NCI-H187 (cell line): ENCODE measurements at places on chromosomes 7 and 10.

DNA sequence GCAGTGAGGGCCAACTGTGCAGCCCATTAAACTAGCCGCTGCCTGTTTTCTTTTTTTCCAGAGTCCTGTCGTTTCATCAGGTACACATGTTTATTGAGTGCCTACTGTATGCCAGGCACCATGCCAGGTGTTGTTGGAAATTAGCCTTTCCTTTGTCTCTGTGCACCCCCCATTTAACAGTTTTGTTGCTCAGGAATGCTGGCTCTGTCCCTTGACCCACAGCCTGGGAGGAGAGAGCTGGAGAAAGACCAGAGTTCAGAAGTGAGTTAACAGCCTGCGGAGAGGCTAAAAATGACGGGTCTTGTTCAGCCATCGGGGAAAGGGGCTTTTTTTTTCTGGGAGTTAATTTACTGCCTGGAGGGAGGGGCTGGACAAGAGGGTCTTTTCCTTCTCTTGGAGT lies 1.3 kb downstream of the LRMDA start:
- DNase-seq = no peak

DNA sequence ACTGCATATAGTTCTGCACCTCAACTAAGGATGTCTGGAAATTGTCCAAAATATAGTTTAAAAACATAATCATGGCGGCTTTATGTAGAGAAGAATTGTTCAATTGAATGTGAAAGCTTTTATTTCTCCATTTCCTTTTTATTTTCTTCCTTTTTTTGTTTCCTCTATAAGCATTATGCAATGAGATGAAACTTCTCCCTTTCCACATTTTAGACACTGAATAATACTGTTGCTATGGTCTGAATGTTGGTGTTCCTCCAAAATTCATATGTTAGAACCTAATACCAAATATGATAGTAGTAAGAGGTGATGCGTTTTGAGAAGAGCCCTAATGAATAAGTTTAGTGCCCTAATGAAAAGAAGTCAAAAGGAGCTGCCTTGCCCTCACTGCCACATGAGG lies 175.0 kb downstream of the RNLS start:
- no peak for DNase-seq

DNA sequence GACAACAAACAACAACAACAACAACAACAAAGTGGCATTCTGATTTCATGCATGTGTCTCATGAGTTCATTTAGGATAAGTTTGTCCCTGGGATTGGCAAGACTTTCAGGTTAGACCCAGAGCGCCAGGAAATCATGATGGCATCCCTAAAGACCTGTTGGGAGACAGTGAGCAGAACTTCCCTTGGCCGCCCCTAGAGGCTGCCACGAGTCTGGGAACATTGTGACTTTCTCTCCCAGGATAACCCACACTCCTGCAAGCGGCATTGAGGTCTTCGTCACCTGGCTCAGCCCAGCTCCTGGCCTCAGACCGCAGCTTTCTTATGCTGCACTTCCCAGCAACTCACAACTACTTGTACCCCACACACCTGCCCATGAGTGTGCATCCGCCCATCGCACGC lies 80.5 kb upstream of the RNF32 start:
- DNase-seq = no peak

- no peak for DNase-seq
Observed at GRCh38 chr10:102673236-102673818, 29.0 kb downstream of the TRIM8 start.

DNA sequence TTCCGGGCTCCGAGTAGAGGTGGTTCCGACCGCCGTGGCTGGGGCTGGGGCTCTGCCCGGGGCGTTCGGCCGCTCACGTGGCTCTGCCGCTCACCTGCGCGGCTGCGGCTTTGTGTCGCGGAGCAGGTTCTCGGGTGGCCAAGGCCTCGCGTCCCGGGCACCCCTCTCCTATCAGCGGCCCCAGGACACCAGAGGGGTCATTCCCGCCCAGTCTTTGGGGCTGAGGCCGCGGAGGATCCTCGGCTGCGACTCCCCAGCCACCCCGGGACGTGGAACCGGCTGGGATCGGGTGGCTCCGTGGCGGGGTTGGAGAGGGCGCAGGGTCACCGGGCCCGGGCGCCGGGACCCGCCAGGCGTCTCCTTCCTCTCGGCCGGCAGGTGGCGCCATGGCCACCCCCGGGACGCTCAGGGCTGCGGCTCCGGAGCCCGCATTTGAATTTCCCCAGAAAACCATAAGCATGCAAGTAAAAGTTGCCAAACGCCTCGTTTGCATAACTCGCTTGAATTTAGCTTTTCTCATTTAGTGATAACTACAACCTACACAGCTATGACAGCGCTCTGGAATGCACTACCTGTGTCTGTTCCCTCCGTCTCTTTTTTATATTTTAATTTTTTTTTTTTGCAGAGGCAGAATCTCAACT lies 1.2 kb downstream of the COL26A1 start:
- no peak for DNase-seq

DNA sequence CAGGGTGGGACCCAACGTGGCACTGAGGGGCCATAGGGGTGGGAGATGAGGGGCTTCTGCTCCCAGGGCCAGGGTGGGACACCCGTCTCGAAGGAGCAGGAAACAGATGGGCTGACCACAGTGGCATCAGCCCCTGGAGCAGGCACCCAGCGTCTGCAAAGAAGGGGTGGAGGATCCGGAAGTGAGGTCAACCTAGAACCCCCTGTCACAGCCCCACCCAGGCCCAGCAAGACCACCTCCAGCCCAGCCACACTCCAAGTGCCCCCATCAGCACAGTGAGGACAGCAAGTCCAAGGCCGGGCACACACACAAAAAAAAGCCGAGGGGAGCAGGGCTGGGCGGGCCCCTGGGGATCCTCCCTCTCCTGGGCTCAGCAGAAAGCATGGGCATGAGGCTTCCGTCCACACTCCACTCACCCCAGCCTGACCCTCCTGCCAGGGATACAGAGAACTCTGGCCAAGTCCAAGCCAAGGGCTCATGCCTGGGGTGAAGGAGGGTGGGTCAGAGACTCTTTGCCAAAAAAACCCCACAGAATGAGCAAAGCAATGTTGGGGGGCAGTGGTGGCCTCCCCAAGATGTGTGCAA lies 111.0 kb downstream of the FOXL3 start:
- no peak for DNase-seq

- DNase-seq = no peak
Observed at GRCh38 chr10:88489107-88489506, 94.0 kb downstream of the RNLS start.

DNA sequence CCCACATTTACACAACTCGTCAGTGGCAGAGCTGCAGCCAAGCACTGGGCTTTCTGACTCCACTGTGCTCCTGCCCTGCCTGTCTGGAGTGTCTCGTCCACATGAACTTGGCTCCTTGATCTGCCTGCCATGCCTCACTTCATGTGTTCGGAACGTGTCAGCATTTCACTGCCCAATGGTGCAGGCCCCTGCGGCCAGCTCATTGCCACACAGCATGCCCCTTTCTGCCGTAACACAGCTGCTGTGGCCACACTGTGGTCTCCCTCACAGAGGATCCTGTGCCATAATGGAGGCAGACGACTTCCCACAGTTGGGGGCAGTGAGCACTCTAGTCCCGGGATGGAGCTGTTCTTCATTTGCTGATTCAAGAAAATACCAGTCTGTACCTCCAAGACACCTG lies 94.2 kb upstream of the GJD4 start:
- no peak for DNase-seq

GRCh38 chr7:94567396-94567795 lies 57.8 kb downstream of the CASD1 start:
- DNase-seq = no peak

DNA sequence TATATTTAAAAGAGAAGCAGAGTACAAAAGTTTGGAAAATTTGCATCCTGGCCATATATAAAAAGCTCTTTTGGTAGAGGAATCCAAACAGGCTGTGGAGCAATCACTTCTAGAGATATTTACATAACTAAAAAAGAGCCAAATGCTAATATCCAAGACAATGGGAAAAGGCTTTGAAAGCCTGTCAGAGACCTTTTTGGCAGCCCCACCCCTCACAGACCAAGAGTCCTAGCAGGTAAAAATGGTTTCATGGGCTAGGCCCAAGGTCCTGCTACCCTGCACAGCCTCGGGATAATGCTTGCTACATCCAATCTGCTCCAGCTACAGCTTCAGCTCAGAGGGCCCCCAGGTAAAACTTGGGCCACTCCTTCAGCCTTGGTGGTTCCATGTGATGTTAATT lies 430.2 kb upstream of the KCND2 start:
- no peak for DNase-seq

DNA sequence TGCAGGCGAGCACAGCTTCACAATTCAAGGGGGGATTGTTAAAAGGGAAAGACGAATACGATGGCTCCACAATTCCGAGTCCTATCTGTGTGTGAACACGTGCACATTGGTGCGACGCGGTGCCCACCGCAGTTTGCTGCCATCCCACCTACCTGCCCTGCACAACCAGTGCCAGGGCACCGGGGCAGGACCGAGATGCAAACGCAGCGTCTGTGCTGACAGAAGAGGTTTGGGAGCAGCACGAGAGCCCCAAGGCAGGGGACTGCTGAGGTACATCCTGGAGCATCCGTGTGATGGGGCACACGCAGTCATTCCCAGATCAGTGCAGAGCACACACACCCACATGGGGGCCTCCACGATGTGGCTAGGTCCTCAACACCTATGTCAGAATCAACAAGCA lies 221.3 kb downstream of the DNAJB6 start:
- DNase-seq = no peak

DNA sequence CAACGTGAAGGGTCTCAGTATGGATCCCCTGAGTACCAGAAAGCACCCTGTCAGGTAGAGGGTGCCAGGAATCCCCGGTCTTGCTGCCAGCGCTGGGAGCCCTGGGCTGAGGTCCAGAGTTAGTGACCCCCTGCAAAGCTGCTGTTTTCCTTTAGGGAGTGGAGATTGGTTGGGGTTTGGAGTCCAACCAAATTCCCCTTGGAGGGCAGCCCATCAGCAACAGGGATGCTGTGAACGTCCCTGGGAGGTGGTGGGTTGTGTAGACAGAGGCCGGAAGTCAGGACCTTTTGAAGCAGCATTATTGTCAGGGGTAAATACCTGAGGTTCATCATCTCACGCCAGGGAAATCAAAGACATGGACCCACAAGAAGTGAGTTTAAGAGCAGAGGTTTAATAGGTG lies 104.2 kb downstream of the COL26A1 start:
- no peak for DNase-seq

DNA sequence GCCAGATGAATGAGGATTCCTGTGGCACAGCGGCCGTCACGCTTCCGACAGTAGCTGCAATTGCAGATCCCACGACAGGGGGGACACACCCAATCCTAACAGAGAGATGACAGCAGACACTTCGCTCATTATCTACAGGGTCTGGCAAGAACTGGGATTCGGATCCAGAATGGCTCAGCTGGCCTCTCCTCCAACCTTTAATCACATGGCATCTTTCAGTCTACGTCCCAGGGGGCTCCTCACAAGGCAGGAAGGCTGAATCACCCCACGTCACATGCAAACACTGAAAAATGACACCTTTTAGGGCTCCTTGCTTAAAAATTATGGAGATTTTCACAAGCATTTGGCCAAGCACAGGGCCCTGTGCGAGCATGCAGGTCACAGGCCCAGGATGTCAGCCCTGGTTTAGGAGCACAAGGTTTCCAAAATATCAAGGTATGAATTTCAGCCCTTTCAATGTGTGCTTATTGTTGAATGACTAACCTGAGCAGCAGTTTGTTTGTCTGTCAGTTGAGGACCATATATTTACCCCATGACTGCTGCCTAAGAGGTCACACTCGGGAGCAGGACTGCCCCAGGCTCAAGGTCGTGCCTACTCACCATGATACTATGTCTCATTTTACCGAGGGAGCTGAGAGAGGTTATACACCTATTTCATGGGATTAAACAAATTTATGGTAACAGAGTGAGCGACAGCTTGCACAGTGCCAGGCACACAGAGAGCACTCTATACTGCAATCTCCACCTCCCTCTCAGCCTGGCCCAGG lies 42.5 kb downstream of the CDCA7L start:
- no peak for DNase-seq

DNA sequence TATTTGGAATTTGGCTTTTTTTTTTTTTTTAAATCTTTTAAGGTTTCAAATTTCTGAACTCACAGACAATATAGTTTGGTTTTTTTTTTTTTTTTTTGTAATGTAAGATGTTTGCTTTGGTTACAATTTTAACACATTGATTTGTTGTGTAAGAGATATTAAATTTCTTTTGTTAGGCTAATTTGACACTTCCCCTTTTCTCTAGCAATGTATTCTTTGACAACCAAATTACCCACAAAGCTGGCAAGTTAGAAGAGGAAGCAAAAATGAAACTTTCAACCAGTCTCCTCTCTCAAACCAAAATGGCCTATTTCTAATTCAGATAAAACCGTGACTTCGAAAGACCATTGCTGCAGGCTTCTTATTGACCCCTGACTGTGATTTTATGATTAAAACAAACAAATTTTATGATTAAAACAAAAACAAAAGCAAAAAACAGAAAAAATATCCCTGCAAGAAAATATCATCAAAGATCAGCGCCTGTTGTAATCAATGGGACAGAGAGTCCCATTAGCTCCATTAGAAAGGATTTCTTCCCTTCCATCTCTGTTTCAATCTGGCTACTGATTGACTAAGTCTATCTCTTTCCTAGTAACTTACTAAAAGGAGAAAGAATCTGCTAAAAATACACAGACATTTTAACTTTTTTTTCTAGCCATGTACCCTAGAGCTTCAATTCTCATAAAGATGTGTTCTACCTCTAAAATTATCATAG lies 489.2 kb downstream of the MDFIC start:
- no peak for DNase-seq

GRCh38 chr7:68875857-68876256 lies 722.4 kb upstream of the AUTS2 start:
- DNase-seq = no peak

DNA sequence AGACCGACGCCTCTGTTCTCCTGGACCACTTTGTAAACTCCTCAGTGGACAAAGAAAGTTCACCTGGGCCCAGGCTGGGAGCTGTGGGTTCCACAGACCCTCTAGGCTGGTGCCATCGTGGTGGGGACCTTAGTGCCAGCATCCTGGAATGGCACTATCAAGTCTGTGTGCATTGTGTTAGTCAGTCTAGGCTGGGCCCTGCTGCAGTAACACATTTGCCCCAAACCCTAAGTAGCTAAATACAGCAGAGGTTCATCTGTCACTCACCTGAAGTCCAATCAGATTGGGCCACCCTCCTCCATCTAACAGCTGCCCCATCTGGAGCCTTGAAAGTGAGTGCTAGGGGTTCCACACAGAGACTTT lies 110.8 kb downstream of the RGS10 start:
- no peak for DNase-seq

GRCh38 chr7:15323550-15323949 lies 238.3 kb downstream of the AGMO start:
- no peak for DNase-seq

DNA sequence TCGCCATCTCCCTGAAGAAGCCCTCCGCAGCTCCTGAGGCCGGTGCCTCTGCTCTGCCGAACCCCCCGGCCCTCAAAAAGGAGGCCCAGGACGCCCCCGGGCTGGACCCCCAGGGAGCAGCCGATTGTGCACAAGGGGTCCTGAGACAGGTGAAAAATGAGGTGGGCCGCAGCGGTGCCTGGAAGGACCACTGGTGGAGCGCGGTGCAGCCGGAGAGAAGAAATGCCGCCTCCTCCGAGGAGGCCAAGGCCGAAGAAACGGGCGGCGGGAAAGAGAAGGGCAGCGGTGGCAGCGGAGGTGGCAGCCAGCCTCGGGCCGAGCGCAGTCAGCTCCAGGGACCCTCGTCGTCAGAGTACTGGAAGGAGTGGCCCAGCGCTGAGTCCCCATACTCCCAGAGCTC lies 85.1 kb upstream of the SH2B2 start:
- no peak for DNase-seq

- no peak for DNase-seq
Observed at GRCh38 chr7:107860279-107860961, 30.6 kb upstream of the DLD start.

GRCh38 chr10:133362846-133363245 lies 5.0 kb upstream of the FUOM start:
- DNase-seq = no peak
